ENCODE measurements at places on chromosomes 11 and 22. TPM values are rescaled to one million over a fixed set of nuclear protein-coding genes. Genes with fewer than 3 reads are reported as not detected.

Gene CRYBA4
- not detected for total RNA-seq

- no peak for DNase-seq
- H3K27ac ChIP-seq = no peak overlapping the region
- H3K27me3 ChIP-seq = no peaks in the 10 kb centered on the region
- no peak overlapping the region for H3K4me3 ChIP-seq
These were observed 1.7 kb upstream of the LINC01488 start for GRCh38 chr11:69479591-69480271.

DNA sequence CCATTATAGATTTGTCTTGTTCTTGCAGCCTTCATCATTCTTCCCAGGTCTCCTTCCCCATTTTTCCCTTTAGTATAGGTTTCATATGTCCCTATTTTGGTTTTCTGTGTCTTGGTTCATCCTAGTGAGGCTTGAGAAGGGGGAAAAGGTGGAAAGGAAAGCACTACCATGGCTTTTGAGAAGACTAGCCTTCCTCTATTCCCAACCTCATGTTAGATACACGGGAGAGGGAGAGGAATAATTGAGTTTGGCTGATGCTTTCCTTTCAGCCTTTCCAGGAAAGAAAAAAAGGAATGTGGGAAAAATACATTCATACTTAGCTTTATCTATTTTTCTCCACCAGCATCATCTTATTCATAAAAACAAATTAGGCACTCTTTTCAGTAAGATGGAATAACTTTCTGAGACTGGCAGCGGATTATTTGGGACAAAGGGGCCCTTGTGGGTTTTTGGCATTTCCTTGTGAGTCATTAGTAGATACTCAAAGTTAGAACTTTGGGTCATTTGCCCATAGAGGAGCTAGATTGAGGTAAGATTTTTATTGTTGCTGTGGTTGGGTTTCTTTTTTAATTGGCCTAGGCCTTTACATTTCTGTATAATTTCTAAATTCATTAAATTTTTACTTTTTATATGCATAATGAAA lies 23.8 kb downstream of the CAPRIN1 start:
- no peaks in the 10 kb centered on the region for H3K4me1 ChIP-seq
- peaks cover 62% of the 10 kb centered on the region for H3K36me3 ChIP-seq
- no peaks in the 10 kb centered on the region for H3K27me3 ChIP-seq
- no peak overlapping the region for H3K4me3 ChIP-seq

DNA sequence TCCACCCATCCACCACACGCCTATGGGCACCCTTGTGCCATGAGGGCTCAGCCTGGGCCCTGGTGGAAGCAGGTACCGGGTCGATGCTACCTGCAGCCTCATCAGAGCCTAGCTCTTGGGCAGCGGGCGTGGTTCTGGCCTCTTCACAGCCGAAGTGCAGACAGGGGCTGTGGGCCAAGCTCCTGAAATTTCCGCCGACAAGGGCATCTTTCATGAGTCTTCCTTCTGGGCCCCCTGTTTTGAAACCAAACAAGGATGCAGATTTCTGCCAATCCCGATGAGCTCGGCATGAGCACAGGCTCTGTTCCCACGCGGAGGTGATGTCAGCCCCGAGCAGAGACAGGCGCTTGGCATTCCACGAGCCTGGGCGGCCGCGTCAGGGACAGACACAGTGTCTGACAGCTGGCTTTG lies 22.6 kb upstream of the MGAT3 start:
- peak overlapping the region; percentile 97 for H3K27ac ChIP-seq
- peak; percentile 82 for DNase-seq
- H3K36me3 ChIP-seq = peaks cover 14% of the 10 kb centered on the region
- no peak overlapping the region for H3K4me3 ChIP-seq
- peaks cover 19% of the 10 kb centered on the region for H3K4me1 ChIP-seq
- no peaks in the 10 kb centered on the region for H3K27me3 ChIP-seq

- no peak overlapping the region for H3K27ac ChIP-seq
- no peak overlapping the region for H3K4me3 ChIP-seq
- no peak for DNase-seq
These were observed 44.2 kb downstream of the SHISAL1 start for GRCh38 chr22:44268431-44269116.

Measured in adrenal gland (tissue), 19 donors.